Tibial artery (tissue), 4 donors: ENCODE measurements at places on chromosomes 6 and 20.

GRCh38 chr20:20341371-20341770 is 26.5 kb upstream of the INSM1 start:
- DNase-seq, result no peak

GRCh38 chr6:12164508-12164770 is 125.7 kb upstream of the EDN1 start:
- no peak for DNase-seq

DNA sequence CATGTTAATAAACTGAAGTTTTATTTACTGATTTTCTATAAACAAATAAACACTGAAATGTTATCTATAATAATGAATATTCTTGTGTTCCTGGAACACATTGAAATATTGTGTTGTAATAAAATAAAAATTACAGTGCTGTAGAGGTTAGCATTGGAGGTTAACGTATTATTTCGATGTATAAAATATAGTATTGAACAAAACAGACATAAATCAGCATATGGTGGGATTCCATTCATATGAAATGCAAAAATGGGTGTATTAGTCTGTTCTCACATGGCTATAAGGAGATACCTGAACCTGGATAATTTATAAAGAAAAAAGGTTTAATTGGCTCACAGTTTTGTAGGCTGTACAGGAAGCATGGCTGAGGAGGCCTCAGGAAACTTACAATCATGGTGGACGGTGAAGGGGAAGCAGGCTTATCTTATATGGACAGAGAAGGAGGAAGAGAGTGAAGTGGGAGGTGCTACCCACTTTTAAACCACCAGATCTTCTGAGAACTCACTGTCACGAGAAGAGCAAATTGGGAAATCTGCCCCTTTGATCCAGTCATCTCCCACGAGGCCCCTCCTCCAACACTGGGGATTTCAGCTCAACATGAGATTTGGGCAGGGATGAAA is 24.6 kb upstream of the BMP6 start:
- no peak for DNase-seq

DNA sequence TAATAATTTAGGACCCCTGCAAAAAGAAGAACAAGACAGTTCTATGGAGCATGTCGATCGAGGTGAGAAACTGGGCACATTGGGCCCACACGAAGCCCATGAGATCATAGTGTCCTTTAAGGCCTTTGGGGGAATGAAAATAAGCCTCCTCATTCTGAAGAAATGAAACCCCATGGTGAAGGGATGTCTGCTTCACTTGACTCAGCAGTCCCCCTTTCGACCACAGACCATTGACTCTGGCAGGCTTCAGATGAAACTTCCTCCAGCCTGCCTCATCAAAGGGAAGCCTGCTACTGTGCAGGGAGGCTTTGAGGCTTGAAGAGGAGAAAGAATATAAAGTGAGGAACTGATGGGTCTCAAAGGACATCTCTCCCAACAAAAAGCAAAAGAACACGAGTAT is 144.2 kb upstream of the FBXL4 start:
- DNase-seq, result no peak

DNA sequence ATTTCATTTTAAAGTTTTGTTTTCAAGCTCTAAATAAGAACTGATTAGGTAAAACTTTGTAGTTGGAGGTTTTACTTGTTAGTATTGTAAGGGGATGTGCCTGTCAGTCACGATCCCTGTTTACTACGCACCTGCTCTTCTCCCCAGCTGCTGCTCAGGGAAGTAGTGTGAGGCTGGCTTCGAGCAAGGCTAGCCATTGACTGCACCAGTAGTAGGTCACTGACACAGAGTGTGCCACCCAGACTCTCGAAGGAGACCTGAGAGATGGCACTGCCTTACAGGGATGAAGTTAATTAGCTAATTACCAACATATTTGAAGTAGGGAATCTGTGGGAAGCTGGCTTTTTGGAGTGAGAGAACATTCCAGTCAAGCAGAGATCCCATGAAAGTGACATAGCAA is 89.2 kb downstream of the DNAH8 start:
- no peak for DNase-seq

GRCh38 chr6:110324548-110324947 is 33.6 kb downstream of the METTL24 start:
- DNase-seq, result no peak

DNA sequence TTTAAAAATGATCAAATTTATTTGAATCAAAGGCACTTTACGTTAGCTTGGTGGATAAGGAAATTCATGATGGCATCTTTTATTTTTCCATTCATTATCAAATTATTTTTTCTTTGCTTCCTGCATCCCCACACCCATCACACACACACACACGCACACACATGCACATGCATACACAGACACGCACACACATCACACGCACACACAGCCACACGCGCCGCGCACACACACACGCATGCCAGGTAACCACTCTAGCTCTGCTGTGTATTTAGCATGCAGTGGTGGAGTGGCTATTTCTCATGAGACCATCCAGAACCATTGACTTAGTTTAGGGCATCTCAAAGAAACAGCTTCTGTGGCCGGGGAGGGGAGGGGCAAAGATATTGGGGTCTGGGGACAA is 47.0 kb downstream of the GNAS start:
- no peak for DNase-seq

DNA sequence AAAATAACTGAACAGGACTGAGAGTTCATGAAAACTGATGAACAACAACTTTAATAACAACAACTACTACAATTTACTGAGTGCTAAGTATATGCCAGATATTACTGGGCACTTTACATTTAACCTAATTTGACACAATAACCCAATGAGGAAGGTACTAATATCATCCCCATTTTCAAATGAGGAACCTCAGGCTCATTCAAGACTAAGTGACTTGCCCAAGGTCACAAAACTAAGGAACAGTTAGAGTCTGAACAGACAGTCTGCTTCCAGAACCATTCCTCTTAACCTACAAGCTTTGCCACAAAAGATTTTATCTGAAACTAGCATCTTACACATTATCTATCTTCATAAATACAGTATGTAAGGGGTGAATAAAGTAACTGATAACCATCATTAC is 10.6 kb upstream of the NDRG3 start:
- DNase-seq, result no peak

DNA sequence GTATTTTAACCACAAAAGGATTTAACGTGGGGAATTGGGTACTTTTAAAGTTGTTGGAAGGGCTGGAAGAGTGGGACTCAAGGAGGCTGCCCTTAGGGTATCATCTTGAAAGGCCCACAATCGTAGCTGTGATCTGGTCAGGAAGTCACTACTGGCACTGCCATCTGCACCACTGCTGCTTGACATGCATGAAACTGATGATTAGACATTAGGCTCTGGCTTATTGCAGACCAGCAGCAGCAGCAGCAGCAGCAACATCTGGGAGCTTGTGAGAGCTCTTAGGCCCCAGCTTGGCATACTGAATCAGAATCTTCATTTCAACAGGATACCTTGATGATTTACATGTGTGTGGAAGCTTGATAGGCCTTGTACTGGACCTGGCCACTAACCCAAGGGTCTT is 68.6 kb downstream of the PHF20 start:
- no peak for DNase-seq

- no peak for DNase-seq
These were observed 533.4 kb downstream of the PKHD1 start for GRCh38 chr6:51554029-51554428.

DNA sequence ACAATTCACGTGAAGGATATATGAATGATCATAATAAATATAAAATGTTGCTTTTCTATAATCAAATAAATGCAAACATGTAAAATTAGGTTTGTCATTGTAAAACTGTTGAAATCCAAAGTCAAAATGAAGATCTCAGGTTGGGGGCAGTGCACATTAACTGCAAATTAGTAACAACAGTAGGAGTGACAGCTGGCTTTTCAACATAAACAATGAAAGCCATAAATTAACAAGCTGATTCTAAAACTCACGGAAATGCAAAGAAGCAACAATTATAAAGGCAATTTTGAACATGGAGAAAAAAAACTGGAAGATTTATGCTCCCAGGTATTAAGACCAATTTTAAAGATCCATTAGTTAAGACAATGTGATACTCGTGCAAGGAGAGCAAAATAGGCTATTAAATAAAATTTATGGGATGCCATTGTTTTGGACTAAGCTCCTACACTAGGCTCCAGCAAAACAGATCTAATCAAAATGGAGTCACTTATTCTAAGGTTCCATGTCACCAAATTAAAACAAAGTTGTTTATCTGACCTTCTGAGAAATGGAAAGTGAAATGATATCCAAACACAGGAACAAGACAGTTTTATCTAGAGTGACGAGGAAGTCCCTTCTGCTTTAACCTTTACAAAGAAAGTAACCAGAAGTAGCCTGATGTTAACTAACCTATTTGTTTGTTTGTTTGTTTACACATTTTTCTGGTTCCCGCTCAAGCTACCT is 770.8 kb downstream of the EPHA7 start:
- DNase-seq, result no peak

DNA sequence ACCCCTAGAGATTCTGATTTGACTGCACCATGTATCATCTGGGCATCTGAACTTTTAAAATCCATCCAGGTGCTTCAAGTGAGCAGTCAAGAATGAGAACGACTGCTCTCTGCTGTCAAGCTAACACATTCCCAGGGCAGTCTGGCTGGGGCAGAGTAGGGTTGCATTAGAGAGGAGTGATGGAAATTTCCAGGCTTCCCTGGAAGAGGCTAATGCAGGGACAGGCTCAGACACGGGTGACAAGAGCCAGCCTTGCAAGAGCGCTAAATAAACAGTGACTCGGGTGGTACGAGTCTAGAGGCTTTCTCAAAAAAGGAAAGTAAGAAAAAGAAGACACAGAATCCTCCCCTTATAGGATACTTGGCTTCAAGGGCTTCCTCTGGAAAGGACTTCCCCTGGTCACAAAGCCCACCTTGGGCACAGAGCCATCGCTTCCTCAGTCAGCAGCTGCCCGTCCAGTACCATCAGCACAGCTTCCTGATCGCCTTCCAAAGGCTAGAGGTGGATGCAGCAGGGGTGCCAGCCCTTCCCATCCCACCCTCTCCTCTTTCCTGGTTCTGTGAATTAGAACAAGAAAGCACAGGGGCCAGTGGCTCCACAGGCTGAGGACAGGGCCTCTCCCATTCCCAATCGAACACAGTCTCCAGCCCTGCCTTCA is 177.4 kb upstream of the RREB1 start:
- DNase-seq, result no peak

- no peak for DNase-seq
These were observed 57.8 kb downstream of the IL22RA2 start for GRCh38 chr6:137115658-137116057.

GRCh38 chr20:53914781-53915445 is 155.5 kb downstream of the BCAS1 start:
- no peak for DNase-seq

DNA sequence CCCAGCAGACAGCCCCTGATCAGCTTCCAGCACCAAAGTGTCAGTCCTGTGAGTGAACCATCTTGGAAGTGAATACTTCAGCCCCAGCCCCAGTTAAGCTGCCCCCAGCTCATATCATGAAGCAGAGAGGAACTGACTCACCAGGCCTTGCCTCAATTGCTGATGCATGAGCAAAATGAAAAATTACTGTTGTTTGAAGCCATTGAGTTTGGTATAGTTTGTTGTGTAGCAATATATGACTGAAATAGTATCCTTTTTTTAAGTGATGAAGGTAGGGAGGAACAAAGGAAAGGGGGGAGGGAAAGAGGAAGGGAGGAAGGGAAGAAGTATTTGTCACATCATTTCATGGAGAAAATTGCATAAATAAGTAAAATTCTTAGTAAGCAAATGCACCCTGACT is 266.4 kb downstream of the MAFB start:
- DNase-seq, result no peak

DNA sequence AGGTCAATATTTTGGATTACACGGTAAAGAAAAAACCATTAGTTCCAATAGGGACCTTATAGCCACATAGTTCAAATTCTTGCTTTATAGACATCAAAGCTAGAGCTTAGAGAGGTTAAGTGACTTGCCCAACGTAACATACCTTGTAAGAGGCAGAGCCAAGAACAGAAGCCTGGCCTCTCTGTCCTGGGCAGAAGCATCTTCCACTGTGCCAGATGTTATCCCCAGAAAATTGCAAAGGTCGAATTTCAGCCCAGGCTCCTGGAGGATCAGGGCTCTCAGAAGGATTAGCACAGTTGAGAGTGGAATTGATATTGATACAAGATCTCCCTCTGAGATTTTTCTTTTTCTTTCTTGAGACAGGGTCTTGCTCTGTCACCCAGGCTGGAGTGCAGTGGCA is 6.1 kb downstream of the SMIM28 start:
- no peak for DNase-seq

DNA sequence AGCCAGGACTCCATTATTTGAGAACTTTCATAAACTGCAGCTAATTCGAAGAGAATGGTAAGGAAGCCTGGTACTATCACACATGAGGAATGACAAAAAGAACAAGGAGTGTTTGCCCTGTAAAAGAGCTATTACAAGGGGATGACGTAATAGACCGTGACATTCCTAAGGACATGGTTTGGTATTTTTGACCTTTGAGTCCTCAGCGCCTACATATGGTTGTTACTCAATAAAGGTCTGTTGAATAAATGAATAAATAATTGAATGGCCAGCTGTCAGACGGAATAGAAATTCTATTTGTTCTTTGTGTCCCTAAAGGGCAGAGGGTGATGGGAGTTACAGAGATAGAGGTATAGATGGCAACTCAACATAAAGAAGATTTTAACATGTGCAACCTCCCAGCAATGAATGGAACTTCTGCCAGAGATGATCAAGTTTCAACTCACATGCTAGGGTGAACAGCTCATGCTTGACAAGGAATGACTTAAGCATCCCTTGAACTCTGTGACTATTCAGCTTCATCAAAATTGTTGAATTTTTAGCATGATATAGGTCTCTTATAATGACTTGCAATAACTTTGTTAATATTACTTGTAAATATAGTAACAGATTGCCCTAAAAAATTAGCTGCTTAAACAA is 115.4 kb downstream of the TENT5A start:
- DNase-seq, result no peak

GRCh38 chr6:17505767-17506280 is 94.3 kb upstream of the FAM8A1 start:
- DNase-seq, result no peak

DNA sequence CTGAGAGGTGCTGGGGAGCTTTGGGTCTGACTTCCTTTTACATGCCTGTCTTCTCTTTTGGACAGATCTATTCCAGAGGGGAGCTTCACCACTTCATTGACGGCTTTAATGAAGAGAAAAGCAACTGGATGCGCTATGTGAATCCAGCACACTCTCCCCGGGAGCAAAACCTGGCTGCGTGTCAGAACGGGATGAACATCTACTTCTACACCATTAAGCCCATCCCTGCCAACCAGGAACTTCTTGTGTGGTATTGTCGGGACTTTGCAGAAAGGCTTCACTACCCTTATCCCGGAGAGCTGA is 13.1 kb downstream of the PRDM1 start:
- no peak for DNase-seq
